Cortex of kidney (tissue), 1 donor: ENCODE measurements at places on chromosomes 11 and 22.

GRCh38 chr22:39851606-39852315 lies 41.8 kb downstream of the ENTHD1 start:
- DNase-seq = no peak

DNA sequence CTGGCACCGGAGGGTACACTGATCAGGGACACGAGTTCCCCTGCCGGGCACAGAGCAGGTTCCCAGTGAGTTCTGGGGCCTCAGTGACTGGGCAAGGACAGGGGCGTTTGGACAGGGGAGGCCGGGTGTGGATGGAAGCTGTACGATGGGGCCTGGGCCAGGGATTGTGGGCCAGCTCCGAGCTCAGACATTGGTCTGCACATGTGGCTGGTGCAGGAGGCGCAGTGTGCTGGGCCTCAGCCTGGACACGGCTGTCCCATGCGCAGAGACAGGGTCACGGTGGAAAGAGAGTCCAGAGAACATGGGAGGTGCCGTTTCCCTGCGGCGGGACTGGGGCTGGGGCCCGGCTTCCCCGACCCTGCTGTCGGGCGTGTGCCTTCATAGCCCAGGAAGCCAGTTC lies 60.7 kb downstream of the CDKN1C start:
- no peak for DNase-seq

- no peak for DNase-seq
These were observed 40.3 kb downstream of the BCL2L13 start for GRCh38 chr22:17678817-17679385.

DNA sequence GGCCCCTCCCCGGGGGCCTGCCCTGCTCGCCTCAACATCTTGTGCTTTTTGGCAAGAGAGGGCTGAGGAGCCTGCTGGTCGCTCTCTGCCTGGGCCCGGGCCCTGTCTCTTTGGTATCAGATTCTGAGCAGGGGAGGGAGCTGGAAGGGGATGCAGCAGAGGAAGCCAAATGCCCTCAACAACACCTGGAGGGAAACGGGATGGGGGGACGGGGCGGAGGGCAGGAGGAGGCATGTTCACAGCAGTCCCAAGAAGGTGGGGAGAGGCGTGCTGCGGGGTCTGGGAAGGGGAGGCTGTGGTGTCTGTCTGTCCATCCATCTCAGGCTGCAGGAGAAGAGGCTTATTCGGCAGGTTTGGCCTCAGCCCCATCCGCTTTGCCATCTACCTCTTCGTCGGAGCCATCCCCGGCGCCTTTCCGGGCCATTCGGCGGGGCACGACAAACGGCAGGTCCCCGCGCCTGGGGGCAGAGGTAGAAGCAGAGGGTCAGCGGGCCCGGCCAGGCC lies 29.4 kb downstream of the APOL1 start:
- no peak for DNase-seq

DNA sequence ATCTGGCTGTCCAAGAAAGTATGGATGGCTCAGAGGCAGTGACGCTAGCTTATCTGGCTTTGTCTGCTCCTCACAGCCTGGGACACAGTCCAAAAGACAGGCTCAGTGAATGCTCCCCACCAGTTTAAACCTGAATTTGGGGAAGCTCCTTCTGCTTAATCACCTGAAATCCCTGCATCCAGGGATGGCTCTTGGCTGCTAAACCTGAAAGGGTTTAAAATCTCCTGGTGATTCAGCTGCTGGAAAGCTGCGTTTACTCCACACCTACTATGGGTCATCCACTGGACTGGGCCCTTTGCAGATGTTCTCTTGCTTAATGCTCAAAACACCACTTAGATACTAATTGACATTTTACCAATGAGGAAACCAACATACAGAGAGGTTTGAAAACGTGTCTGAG lies 302.0 kb upstream of the NARS2 start:
- DNase-seq = no peak

- no peak for DNase-seq
These were observed 139.3 kb downstream of the ST3GAL4 start for GRCh38 chr11:126494831-126495230.

GRCh38 chr22:45188779-45189178 lies 25.1 kb downstream of the NUP50 start:
- DNase-seq = no peak

DNA sequence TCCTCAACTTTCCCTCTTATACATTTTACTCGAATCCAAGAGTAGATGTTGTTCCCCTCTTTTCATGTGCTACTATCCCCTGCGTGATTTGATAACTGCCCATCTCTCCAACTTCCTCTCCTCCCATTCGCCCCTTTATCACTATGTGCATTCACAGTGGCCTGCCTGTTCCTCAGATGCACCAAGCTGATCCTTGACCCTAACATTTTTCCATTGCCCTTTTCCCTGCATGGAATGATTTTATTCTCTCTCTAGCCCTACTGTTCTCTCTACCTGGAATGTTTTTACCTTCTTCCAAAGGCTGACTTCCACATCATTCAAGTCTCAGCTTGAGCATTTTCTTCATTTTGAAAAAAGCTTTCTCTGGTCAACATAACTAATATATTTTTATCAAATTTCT lies 15.8 kb upstream of the BBOX1 start:
- DNase-seq = no peak

GRCh38 chr11:87425391-87425790 lies 387.7 kb downstream of the TMEM135 start:
- no peak for DNase-seq

GRCh38 chr11:101913656-101914055 lies 1.2 kb upstream of the CEP126 start:
- no peak for DNase-seq

GRCh38 chr11:124582565-124582964 lies 12.8 kb downstream of the OR8A1 start:
- no peak for DNase-seq

- no peak for DNase-seq
These were observed 11.5 kb upstream of the AIFM3 start for GRCh38 chr22:20955548-20955947.

DNA sequence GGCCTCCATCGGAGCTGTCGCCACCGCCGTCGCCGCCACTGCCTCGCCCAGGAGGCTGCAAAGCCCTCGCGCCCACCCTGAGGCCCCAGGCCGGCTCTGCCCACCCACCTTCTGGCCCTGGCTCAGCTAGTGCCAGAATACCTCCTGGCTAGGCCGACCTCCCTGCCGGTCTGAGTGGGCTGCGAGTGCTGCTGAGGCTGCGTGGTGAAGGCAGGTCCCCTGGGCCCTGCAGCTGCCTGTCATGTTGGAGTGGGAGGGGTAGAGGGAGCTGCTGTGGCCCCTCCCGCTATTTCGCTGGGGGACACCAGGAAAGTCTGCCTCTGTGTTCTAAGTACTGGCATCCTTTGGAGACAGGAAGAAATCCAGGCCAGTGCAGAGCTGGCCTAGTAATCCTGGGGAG lies 34.2 kb downstream of the LRRC10B start:
- DNase-seq = no peak

DNA sequence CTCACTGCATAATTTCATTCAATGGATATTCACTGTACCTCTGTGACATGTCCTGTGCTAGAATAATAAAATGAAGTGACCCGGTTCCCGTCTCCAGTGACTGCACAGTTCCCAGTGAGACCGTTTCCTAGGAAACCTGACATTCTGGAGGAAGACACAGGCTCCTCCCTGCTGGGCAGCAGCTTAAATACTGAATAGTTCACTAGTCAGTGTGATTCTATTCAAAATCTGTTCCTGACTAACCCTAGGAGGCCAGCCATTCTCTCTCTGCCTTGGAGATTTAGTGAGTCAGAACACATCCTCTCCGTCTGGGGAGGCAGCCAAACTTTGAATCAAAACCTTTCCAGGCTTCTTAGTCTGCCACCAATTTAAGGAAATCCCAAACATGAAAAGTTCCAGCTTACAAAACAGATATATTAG lies 11.3 kb downstream of the TRIM66 start:
- DNase-seq = no peak

- DNase-seq = no peak
These were observed 8.5 kb upstream of the FXYD6 start for GRCh38 chr11:117884994-117885393.

DNA sequence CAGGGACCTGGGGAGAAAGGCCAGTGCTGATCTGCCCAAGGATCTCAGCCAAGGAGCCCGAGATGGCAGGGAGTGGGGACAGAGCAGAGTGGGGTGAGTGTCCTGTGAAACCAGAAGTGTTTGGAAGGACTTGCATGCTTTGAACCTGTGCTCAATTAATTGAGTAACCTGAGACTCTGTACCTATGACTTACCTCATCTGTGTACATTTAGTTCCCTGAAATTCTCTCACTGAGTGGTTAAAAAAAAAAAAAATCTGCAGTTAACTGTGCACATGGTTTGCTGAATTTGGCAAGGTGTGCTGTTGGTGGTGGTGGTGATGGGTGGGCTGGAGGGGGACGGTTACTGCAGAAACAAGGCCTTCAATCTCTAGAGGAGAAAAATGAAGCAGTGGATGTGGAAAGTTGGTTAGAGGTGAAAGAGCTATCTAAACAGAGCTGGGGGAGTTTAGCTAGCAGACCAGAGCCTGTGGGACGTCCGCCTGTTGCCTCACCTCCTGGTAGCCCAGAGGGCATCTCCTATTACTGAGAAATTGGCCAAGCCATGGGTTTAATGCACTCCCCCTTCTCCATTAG lies 8.3 kb upstream of the SORL1-AS1 start:
- DNase-seq = no peak

DNA sequence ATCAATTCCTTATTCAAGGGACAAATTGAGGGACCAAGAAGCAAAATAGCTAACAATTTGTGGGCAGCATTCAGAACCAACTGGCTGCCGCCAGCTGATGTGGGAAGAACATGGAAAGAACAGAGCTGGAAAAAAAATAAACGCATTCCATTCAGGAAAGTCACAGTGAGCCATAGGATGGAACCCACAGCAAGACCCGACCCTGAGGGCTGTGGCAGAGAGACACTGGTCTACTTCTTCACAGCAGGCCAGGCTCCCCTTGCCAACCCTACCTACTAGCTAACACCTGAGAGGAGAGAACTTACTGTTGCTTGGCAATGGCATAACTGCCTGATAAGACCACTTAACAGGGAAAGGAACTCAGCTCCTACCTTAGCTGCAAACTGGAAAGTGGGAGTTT lies 123.5 kb upstream of the APOA1 start:
- DNase-seq = no peak

- no peak for DNase-seq
These were observed 902.2 kb downstream of the BRD1 start for GRCh38 chr22:48925450-48925849.

DNA sequence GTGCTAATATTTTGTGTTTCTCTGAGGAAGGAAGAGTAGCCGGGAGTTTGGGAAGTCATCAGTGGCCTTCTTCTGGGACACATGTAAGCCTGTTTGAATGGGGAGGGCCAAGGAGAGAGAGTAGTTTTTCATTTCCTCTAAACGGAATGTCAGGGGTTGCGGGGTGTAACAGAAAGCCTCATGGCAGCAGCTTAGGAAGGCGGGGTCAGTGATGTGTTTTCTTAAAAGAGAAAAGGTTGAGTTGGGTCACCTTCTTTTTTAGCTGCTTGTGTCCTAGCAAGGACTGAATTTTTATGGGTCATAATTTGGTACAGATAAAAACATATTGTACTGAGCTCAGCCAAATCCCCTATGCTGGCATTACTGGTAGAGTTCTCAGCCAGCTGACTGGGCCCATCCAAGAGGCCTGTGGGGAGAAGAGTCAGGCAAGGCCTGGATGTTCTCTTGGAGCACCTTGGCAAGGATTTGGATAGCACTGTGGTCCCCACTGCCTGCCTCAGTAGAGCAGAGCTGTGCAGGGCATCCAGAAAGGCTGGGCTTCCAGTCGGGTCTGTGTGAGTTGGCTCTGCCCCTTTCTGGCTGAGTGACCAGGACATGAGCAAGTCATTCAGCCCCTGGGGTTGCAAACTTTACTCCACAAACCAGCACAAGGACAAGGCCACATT lies 29.4 kb upstream of the NAV2 start:
- no peak for DNase-seq

DNA sequence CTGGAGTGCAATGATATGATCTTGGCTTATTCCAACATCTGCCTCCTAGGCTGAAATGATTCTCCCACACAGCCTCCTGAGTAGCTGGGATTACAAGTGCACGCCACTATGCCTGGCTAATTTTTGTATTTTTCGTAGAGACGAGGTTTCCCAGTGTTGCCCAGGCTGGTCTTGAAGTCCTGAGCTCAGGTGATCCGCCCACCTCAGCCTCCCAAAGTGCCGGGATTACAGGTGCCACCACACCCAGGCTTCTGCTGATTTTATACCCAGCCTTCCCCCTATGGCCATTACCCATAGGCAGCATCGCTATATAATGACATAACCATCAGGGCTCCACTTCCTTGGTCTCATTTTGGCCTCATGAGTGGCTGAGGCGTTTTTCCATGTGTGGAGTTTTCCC lies 60.6 kb upstream of the RAB1B start:
- DNase-seq = no peak

DNA sequence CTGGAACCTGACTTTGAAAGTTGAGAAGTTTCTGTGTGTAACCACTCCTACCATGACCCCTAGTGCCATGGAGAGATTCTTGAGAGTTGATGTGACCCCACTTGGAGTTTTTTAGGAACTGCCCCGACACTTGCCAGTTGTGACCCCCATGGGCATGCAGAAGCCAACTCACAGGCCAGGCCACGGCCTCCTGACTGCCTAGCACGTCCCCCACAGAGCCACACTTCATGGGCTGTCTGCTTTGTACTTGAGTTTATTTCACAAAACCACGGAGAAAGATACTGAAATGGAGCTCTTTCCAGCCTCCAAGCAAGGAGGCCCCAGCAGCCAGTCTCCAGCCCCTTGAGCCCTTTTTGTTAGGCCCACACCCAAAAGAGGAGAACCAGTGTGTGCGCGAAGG lies 8.4 kb downstream of the CYB5R2 start:
- no peak for DNase-seq

- DNase-seq = no peak
These were observed 6.5 kb upstream of the FJX1 start for GRCh38 chr11:35611741-35612140.

DNA sequence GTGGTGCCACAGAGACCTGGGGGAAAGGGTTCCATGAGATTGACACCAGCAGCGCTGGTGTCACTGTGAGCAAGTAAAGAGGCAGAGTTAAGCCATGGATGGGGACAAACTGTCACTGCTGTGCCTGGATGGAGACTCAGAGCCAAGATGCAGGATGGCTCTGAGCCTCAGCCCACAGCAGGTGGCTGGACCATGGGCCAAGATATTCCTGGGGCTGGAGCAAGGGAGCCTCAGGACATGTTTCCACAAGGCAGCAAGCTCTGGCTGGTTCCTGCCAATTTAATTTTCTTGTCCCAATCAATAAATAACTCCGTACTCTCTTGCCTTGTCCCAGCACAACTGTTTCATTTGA lies 23.0 kb downstream of the MYO18B start:
- no peak for DNase-seq

GRCh38 chr11:111834432-111835163 lies 36.8 kb downstream of the ALG9 start:
- DNase-seq = no peak

DNA sequence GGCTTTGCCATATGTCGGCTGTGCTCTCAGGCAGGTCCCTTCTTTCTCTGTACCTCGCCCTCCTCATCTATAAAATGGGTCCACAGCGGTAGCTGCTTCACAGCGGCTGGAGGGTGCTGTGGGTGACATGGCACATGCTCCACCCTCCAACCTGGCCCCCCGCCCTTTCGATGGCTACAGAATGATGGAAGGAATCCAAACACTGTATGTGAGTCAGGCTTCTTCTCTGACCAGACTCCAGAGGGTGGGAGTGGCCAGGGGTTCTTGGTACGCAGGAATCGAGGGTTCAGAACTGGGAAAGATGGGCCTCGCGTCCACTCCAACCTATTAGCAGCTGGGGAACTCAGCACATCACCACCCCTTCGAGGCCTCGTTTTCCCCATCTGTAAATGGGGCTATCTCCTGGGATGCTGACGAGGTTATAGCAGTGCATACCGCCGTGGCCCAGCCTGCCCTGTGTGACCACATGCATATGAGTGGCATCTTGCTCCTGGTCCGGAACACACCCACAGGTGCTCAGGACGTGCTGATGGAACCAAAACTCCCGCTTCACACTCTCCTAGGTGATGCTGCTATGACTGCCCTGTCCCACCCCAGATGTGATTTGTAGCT lies 26.4 kb downstream of the MN1 start:
- DNase-seq = no peak
